ENCODE measurements at places on chromosomes 5 and 9.

DNA sequence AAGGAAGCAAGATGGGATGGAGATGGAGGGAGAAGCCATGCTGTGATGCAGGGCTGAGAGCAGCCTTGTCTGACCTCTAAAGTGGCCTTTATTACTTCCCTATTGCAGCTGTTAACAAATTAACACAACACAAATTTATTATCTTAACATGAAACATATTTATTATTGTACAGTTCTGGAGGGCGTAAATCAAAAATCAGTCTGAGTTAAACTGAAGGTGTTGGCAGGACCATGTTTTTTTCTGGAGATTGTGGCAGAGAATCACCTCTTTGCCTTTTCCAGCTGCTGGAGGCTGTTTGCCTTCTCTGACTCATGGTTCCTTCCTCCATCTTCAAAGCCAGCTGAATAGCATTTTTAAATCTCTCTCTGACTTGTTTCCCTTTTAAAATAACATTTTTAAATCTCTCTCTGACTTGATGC lies 7.2 kb upstream of the MCC start:
- no peak for DNase-seq

DNA sequence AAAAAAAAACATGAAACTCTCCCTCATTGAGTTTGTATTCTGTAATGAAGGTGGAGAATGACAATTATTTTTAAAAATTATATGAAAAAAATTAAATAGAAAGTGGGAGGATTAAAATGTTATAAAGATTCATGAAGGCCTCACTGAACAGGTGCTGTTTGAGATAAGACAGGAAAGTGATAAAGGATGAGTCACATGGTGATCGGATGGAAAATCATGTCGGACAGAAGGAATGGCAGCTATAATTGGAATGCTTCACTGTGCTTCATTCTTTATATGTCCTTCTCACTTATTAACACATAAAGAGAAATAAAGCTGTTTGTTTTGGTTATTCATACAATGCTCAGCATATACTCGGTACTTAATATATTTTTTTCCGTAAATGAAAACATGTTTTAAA lies 464.5 kb upstream of the RGMB start:
- DNase-seq: no peak

DNA sequence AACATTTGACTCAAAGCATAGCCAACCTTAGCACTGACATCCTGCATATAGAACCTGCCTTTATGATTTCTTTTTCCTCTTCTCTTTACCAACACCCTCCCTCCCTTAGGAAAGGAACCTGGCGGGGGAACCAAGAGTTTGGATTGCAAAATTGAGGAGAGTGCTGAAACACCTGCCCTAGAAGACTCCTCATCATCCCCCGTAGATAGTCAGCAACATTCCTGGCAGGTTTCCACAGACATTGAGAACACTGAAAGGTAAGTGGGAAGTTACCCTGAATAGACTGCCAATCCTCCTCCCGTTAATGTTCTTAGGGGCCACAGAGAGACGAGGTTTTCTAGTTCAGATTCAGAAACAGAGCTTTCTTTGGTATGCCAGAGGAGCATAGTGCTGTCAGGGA lies 88.8 kb downstream of the RGS7BP start:
- DNase-seq: no peak

GRCh38 chr9:116080561-116080960 lies 73.0 kb upstream of the PAPPA start:
- no peak for DNase-seq

DNA sequence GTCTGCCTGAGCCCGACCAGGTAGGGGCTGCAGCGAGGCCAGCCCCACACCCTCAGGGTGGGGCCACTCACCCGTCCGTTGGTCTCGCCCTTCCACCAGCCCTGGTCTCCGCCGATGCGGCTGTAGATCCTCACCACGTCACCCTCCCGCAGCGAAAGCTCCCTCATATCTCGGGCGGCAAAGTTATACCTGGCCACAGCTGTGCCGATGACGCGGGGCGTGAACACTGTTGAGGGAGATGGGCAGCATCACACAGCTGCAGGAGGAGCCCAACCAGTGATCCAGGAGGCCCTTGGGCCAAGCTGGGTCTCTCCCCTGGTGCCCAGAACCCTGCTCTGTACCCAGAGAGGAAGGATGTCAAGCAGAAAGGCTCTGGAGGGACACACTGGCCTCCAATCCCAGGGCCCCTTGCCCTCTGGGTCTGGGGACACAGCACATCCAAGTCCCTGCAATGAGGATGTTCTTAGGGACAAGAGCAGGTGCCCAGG lies 30.3 kb upstream of the SARDH start:
- no peak for DNase-seq

DNA sequence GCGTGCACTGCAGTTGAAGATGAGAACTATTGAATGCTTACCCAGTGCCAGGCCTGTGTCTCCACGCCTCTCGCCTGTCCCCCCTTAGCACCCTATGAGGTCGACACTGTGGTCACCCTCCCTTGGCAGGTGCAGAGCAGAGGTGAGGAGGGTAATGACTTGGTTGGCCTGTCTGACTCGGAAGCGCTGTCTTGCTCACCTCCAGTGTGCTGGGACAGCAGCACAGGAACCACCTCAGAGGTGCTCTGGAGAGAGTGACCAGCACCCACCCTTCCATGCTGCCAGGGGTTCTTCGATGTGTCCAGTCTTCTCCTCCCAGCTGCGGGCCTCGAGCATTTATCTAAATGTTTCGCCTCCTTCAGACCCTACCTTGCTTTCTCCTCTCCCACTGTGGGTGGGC lies 178.3 kb upstream of the IRX2 start:
- DNase-seq: no peak

- DNase-seq: no peak
These were observed 44.8 kb downstream of the GHR start for GRCh38 chr5:42467981-42468524.

DNA sequence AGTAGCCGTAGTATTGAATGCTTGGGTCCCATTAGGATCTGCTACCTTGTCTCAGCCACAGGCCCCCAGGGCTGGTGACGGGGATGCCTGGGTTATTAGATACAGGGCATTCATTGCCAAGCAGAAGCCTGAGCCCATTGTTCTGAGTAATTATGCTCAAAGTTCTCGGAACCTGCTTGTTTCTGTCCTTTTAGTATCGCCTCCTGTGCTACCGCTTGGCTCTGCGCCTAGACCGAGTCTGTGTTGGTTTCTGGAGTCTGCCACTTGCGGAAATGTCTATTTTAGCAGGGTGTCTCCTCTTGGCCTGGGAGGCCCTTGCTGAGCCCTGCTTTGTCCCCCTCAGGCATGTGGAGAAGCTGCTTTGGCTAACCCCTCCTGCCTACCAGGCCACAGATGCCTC lies 506.1 kb downstream of the BNC2 start:
- DNase-seq: no peak

- DNase-seq: no peak
These were observed 294.0 kb downstream of the GLIS3 start for GRCh38 chr9:4005896-4006295.

DNA sequence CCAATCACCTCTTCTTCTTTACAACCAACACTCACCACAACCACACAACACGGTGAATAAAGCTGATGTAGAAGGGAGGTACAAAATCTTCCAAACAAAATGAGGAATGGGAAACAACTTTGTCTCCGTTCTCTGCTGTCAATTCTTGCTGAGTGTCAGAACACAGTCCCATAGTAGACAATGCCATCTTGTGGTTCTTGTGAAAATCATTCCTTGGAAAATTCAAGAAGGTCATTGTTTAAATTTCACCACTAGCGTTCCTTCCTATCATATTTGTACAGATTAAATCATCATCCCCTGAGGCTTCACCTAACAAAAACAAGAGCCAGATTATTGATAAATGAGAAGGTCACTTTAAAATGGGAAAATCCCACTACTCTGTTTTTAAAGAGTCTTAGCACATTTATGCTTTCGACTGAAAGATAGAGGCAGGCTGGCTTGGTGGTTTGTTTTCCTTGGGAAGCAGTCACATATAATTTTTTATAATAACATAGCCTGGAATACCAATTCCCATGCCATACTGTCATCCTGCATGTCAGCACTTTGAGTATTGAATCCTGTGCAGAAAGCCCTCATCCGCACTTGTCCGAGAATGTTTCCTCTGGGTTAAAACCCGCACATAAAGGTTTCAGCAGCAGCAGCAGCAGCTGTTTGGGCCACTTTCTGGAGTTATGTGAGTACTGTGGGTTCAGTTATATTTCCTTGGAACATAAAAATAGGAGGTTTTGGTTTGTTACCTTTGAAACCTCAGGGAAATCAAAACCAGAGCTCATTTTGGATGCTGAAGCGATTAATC lies 395.0 kb upstream of the SMARCA2 start:
- DNase-seq: no peak

- no peak for DNase-seq
These were observed 60.0 kb downstream of the RAB14 start for GRCh38 chr9:121141706-121142105.

DNA sequence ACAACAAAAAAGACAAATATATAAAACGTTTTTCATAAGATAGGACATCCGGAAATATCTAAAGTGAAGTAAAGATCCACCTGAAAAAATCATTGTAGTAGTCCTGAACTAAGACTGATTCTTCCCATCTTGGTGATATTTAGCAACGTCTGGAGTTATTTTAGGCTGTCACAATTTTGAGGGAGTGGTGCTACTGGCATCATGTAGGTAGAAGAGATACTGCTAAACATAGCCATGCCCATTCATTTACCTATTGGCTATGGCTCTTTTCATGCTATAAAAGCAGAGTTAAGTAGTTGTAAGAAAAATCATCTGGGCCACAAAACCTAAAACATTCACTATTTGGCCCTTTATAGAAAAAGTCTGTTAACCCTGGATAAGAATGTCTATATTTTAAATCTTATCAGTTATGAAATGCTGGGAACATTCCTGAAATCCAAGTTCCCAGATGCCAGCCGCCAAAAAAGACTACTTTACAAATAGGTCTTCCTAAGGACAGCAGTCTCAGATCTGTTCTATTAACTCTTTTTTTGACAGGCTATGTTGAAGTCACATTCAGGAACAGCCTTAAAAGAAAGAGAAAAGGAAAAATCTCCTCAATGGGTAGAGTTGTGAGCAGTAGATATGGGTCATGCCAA lies 27.0 kb downstream of the RAPGEF6 start:
- DNase-seq: no peak

GRCh38 chr9:12933957-12934356 lies 159.1 kb downstream of the LURAP1L start:
- DNase-seq: no peak

DNA sequence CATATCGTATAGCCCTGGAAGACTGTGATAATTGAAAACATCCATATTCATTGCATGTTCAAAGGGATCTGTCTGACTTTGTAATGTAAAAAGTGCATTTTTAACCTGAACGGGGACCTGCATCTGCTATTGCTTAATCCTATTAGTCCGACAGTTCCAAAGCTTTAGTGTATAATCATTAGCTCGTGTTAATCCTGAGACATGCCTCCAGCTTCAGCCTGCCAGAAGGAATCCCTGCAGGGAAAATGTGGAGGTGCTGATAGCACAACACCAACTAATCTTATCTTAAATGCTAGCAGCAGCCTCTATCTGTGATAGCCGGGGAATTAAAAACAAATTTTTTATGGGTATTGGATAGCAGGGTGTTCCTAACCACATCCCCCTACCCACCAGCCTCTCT lies 495.2 kb downstream of the TLE4 start:
- no peak for DNase-seq

GRCh38 chr5:176959051-176959450 lies 47.5 kb downstream of the UIMC1 start:
- peak; percentile 33 for DNase-seq

DNA sequence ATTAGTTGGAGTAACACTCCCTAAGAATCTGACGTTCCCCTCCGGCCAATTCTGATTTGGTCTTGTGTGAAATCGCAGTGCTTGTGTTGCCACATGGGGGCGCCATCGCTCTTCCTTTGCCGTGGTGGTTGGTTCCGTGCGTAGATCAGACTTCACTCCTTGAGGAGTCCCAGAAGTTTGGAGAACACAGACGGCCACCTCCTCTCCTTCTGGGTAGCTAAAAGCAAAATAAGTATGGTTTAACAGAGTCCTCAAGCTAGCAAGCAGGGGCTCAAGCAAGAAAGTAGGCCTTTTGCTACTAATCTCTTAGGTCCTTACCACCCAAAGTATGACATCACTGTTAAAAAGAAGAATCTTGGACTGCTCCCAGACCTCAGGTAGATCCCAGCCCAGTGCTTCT lies 59.5 kb downstream of the HSPA4 start:
- peak; percentile 78 for DNase-seq

GRCh38 chr9:129555512-129556215 lies 65.2 kb downstream of the C9orf50 start:
- DNase-seq: no peak

GRCh38 chr5:81345411-81346003 lies 44.1 kb downstream of the ZCCHC9 start:
- no peak for DNase-seq

DNA sequence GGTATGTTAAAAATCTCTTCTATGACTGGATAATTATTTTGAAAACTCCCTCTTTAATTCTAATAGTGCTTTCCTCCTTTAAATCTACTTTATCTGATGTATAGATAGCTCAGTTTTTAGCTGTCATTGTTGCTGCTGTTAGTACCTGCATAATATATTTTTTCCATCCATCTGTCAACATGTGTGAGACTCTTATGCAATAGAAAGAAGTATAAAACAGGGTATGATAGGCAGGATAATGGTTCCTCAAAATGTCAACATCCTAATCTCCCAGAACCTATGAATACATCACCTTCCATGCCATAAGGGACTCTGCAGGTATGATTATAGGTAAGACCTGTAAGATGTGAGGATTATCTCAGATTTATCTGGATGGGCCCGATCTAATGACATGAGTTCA lies 136.9 kb upstream of the LHFPL2 start:
- no peak for DNase-seq

DNA sequence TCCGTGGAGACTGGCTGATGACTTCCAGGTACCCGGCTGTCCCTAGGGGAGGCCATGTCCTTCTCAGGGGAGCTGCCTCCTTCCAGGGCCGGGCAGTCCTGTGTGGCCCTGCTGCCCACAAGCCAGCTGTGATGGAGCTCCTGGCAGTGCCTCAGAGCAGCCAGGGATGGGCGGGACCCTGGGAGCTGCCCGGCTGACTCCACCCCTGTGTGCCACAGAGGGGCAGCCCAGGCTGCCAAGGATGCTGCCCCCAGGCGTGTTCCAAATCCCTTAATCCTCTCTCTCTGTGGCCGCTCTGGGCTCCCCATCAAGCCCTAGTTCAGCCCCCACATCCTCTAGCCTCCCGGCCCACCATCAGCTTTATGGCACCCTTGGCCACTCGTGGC lies 7.0 kb upstream of the SCGB3A1 start:
- no peak for DNase-seq

All from hematopoietic multipotent progenitor cell (in vitro differentiated cells).